ENCODE measurements at places on chromosomes 5 and 9.

DNA sequence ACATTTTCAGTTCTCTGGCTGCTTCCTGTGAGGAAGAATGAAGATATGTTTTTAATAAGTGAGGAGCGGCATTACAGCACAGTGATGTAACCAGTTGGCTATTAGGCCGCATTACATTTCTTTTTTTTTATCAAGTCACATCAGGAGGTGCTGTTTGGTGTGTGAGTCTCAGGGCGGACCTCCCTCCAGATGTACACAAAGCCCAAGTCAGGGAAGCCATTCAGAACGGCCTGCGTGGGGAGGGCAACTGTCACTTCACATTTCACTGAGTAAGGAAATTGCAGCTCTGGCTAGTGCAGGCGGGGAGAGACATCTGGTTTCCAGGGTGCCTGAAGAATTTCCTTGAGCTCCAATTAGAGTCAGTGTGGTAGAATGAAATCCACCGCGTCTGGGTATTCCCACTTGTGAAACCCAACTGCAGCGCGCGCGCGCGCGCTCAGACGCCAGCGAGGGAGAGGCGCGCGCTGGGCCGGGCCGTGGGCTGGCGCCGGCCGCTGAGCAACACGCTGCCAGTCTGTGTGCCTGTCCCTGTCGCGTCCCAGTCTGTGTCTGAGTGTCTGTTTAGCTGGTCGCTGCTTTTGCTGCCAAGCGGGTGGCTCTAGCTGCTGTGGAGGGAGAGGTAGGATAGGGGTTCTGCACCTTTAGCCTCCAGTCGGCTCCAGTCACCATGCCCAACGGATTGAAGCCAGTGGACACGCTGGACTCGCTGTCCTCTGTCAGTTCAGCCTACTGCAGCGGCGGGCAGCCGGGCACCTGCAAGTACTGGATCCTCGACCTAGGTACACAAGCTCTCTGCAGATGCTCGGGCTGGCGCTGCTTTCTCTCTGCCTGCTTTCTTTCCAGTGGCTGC is 140.8 kb upstream of the OTULINL start:
- DNase-seq, result no peak

GRCh38 chr5:65305913-65306312 is 175.8 kb downstream of the ADAMTS6 start:
- DNase-seq, result no peak

DNA sequence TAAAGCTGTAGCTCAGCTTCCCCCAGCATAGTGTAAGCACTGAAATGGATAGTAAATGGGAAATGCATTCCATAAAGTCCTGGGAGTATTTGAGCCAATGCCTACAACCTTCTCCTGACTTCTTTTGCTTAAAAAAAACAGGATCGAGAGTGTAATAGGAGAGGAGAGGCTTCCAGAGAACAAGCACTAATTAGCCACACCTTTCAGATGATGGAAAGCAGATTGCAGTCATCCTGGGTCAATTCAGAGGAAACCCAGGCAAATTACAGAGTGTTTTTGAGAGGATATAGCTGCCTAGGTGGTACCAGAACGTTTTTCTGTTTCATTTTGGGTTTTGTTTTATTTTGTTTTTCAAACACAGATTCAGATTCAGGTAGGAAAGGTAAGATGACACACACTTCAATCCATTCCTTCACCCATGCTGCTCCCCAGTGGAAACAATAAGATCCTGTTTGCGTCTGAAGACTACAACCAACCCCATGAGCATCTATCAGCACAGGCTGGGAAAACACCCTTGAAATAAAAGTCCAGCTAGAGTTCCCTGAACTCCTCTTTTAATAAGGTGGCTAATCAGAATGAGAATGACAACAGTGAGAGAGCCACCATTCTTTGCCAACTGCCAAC is 95.6 kb downstream of the RFK start:
- DNase-seq, result no peak

DNA sequence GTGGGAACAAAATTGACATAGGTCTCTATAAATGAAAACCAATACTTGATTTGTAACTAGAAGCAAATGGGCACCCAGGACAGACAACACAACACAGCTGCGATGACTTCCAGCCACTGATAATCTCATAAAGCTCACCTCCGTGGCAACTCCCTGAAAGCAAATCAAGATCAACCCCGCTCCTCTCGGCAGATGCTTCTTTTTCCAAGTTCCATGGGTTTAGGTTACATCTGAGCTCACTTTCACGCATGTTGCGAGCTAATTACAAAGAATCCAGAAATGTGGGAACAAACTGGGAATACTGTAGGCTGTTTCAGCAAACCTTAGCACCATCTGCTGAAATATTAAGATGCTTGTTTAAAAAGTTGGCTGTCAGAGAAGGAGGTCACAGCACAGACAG is 153.9 kb downstream of the ELAVL2 start:
- no peak for DNase-seq

DNA sequence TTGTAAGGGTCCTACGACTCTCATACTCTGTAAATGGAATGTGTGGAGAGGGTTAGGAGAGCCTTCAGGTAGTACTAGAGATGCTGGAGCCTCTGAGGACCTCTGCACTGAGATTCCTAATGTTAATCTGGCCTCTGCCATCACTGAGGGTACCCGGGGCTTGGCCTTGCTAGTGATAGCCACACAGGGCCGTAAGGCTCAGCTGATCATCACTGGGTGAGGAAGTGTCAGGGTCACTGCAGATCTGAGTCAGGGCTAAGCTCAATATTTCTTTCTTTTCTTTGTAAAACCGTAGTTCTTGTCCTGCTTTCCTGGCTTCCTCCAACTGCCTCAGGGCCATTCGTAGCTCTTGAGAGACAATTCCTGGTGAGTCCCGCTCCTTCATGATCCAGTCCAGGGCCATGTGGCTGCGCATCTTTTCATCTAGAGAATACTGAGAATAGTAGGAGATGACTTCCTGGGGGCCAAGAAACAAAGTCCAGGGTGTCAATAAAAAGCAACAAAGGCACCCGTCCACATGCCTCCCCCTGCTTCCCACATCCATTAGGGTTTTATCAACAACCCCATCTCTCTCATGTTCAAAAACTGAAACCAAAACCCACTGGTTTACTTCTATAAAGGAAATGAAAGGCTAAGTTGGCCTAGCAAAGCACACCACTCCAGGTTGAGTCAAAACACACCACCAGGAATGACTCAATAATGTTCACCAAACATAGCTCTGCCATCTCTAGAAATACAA is 47.7 kb downstream of the LIX1 start:
- no peak for DNase-seq

GRCh38 chr9:75169623-75170022 is 81.3 kb downstream of the OSTF1 start:
- no peak for DNase-seq

GRCh38 chr5:116395226-116395625 is 179.4 kb downstream of the SEMA6A start:
- no peak for DNase-seq

GRCh38 chr5:179265514-179266290 is 79.6 kb downstream of the ADAMTS2 start:
- DNase-seq, result no peak

DNA sequence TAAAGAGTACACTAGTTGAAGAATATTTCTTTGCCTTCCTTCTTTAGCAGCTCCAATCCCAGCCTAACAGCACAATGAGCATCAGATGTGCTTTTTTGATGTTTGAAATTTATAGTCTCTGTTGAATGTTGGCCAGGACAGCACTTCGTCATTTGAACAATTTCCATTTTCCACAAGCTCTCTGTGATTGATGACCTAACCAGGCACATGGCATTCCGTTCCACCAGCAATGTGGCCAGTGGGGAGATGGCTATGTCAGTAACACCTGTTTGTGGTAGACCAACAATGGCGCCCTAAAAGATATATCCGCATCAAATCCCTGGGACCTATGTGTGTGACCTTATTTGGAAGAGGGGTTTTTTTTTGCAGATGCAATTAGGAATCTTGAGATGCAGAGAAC is 66.8 kb downstream of the PALM2AKAP2 start:
- no peak for DNase-seq

GRCh38 chr9:38356851-38357250 is 35.7 kb upstream of the ALDH1B1 start:
- no peak for DNase-seq

DNA sequence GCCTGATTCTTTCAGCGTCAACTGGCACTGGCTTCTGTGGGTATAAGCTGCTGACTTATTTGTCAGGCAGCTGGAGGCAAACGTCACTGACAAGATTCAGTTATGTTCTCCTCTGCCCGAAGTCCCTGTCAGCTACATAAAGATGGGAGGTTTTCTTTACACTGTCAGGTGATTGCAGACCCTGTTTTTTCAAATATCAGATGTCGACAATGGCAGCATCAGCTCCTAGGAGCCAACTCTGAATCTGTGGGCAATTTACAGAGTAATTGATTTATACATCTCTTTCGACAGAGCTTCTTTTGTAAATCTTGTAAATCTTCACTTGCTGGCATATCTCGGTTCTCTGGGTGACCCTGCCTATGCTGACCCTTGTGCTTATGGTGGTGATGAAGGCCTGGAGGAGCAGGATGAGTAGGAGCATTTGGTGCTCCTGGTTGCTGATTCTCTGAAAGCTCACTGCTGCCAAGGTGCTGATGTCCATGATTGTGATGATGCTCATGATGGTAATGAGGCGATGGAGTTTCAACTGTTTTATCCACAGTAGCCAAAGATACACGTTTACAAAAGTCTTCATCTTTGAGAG is 10.9 kb downstream of the SELENOP start:
- DNase-seq, result no peak

- no peak for DNase-seq
Observed at GRCh38 chr5:81572201-81572600, 178.3 kb upstream of the ACOT12 start.

GRCh38 chr5:74288448-74289108 is 351.9 kb downstream of the ENC1 start:
- no peak for DNase-seq

DNA sequence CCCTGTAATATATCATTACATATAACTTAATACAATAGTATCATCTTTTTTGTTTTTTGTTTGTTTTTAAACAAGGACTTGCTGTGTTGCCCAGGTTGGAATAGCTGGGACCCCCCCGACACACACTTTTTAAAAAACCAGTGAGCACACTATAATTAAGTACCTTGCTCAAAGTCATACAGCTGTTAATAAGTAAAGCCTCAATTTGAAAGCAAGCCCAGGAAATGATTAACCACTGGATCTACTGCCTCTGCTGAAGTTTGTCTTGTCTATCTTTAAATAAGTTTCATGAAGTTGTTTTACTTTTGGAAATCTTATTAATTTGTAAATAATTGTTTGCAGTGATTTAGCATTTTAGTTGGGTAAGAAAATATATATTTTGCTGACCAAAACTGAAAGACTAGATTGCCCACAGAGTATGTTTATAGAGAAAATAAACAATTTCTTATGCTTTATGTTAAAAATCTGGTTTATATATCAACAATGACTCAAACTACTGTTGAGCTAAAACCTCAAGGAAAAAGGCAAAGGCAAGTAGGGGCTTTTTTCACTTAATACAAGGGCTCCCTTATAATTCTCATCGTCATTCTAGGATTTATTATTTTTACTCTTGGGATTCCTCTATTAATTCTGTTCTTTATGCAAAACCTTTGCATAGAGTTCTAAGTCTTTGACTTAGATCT is 5.8 kb upstream of the CARNMT1 start:
- DNase-seq, result no peak

DNA sequence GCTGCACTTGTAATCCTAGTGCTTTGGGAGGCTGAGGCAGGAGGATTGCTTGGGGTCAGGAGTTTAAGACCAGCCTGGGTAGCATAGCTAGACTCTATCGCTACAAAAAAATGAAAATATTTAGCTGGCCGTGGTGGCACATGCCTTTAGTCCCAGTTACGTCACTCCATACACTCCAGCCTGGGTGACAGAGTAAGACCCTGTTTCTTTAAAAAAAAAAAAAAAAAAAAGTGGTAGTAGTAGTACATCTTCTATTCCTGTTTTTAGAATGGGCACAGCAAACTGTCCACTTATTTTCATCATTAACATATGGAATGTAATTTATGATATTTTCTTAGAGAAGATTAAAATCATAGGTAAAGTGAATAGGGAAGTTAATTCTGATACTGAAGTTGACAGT is 48.2 kb downstream of the TRIO start:
- DNase-seq, result no peak

Data from activated T-cell treated with anti-CD3 and anti-CD28 coated beads for 4 hours (primary cell).